Activated T-helper 1 cell treated with anti-CD3 and anti-CD28 coated beads, Interleukin-2, amount 50 U/mL, for 16 hours (primary cell): ENCODE measurements at places on chromosomes 12 and 14.

DNA sequence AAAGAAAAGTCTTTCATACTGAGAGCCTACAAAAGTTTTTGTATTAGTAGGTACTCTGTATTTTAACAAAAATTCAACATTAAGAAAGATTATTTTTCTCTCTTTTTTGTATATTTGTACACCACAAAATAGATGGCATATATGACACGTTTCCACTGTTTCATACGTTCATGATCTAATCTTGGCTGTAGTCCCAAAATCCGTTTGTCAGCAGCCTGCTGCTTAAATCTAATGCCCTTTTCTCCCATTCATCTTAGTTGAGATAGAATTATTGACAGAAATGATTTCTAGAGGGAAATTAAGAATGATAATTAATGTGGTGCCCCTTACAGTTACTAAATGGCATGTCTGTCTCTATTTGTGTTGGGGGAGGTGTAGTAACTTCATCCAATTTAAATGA, 140.7 kb upstream of the NOVA1 start:
- DNase-seq = no peak

GRCh38 chr14:61041704-61042103, 60.7 kb downstream of the SLC38A6 start:
- DNase-seq = no peak

GRCh38 chr14:72686832-72687231, 207.1 kb downstream of the DPF3 start:
- DNase-seq = no peak

DNA sequence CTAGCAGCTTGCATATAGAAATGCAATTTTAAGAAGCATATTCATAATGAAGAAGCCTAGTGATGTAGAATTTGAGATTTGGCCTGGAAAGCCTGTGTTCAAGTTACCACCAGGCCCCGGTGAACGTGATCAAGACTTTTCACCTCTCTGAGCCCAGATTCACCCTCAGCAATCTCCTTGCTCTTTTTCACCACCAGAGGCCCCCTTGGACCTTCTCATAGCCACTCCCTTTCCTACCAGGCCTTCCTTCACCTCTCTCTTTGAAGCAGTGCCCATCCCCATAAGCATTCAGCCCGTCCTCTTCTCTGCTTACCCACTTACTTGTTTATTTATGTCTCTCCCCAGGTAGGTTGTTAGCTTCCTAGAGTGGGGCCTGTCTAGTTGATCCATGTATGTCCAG, 1280.9 kb downstream of the AACS start:
- no peak for DNase-seq

- DNase-seq = no peak
These were observed 115.5 kb upstream of the AEBP2 start for GRCh38 chr12:19323805-19324204.

GRCh38 chr14:43687921-43688320, 819.2 kb downstream of the FSCB start:
- DNase-seq = no peak
